ENCODE measurements at places on chromosomes 2 and 18.

GRCh38 chr2:101625387-101625786 lies 72.1 kb upstream of the MAP4K4 start:
- DNase-seq: no peak

DNA sequence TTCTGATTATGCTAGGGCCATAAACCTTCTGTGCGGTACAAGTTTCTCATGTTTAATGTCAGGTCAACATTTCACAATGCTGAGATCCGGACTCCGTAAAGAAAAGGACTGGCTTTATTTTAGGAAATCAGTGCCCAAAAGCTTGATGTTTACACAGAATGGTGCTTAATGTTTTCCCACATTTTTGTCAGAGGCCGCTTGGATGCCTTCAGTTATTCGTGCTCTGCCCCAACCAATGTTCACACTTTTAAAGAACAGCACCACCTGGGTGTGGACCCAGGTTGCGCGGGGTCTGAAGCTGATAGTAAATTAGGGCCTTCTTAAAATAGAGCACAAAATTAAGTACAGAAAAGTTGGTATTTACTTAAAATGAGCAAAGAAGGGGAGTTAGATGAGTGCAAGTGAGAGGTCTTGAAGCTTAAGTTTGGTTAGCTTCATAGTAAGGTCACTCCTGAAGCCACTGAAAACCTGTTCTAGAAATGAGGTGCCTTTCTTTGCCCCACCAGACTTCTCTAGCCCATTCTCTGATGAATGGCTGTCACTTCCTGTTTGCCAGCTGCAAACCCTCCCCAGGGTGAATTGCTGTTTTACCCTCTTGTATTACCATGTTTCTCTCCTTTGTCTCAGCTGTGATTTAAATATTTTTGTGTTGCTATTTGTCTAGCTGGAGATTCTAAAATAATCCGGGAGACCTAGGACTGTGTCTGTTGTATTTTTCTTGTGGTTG lies 20.5 kb downstream of the SLC3A1 start:
- peak; percentile 2 for DNase-seq

DNA sequence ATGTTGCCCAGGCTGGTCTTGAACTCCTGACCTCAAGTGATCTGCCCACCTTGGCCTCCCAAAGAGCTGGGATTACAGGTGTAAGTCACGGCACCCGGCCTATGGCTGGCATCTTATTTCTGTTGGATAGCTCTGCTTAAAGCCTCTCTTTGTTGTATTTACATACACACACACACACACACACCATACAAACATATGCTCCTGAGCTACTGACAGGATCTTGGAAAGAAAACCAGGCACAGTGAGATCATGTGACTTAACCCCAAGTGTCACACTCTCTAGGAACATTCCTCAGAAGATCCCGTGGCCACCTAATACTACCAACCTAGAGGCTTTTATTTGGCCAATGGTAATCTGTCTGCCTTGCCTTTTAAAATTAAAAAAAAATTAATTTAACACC lies 85.1 kb upstream of the HAAO start:
- DNase-seq: no peak

- no peak for DNase-seq
These were observed 838.1 kb upstream of the ACVR2A start for GRCh38 chr2:147006736-147007141.

- DNase-seq: peak; percentile 16
These were observed 3.2 kb upstream of the GPR155 start for GRCh38 chr2:174490051-174490450.

DNA sequence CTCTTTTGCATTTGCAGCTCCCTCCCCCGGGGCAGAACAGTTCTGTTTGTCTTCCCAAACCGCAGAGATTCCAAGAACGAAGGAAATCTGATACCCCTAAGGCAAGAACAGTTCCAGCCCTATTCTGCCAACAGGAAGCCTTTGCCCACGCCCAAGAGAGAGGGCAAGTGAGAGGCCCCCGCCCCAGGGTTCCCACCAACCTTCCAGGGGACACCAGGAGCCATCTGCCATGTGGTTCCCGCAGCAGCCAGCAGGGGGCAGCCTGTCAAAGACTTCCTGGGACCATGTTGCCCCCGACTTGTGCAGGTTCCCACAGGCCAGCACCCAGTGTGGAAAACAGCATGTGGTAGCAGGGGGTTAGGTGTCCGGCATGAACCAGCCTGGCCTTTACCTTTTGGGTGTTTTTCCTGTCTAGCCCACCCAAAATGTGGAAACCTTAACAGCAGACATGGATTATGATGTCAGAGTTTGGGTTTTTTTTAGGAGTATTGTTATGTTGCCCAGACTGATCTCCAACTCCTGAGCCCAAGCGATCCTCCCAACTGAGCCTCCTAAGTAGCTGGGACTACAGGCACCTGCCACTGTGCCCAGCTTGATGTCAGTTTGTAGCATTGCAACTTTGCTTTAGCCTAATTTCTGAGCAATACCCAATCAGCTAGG lies 21.7 kb upstream of the EFHD1 start:
- peak; percentile 68 for DNase-seq

DNA sequence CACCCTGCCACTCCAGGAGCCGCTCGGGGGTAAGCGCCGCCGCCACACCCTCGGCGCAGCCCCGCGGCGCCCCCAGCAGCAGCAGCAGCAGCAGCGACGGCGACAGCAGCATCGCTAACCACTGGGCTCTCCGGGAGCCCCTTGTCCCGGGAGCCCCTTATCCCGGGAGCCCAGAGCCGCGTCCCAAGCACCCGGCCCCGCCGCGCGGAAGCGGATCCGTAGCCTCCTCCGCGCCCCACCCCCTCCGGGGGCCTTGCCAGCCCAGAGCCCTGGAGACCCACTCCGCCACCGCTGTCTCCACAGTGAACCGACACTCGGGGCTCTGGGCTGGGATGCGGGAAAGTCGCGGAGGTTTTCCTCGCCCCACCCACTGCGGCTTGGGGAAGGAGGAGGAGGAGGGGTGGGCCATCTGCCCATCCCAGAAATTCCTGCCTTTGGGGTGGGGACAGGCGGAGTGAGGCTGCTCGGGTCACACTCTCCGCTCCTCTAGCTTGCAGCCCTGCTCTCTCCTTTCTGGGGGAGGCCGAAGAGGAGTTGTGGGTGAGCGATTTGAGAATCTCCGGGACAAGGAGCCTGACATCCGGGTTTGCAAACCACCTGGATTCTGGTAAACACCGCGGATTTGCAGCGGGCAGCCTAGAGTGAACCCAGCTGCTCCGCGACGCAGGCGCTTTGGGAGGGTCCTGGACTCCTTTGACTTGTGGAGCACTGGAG lies at the start of gene PLA2R1:
TSS of gene PLA2R1 (minus strand) at position 324 of the 714 bp plus-strand sequence. CDS start at position 112, 212 bp downstream.
- DNase-seq: no peak

GRCh38 chr2:217444932-217445331 lies 557.9 kb downstream of the TNS1 start:
- DNase-seq: no peak

- no peak for DNase-seq
These were observed 125.6 kb downstream of the AFF3 start for GRCh38 chr2:100016756-100017155.

DNA sequence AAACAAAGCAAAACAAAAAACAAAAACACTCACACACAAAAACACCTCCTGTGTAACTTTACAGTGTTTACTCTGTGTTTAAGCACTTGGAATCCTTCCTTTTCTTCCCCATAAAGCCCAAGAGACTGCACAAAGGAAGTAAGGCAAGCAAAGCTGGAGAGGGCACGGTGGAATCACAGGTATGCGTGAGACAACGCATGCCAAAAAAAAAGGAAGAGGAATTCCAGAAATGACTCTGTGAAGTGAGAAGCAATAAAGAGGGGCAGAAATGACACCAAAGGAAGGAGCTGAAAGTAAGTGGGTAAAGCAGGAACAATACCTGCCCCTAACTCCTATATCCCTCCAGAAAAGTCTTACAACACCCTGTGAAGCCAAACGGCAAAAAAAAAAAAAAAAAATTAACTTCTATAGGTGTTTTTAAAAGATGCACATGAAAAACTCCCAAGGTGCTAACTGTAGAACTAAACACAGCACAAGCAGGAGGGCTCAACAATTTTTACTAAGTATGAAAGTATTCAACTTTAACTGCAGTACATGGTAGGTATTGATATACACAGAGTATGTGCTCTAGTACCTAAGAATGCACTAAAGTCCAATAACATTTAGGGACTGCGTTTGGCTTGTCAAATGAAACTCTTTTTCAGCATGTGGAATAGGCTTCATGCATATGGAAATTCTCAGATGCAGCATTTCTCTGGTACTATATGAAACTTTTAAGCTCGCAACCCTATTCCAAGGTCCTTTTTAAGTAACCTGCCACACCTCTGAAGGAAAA lies 9.1 kb downstream of the RND3 start:
- DNase-seq: no peak

DNA sequence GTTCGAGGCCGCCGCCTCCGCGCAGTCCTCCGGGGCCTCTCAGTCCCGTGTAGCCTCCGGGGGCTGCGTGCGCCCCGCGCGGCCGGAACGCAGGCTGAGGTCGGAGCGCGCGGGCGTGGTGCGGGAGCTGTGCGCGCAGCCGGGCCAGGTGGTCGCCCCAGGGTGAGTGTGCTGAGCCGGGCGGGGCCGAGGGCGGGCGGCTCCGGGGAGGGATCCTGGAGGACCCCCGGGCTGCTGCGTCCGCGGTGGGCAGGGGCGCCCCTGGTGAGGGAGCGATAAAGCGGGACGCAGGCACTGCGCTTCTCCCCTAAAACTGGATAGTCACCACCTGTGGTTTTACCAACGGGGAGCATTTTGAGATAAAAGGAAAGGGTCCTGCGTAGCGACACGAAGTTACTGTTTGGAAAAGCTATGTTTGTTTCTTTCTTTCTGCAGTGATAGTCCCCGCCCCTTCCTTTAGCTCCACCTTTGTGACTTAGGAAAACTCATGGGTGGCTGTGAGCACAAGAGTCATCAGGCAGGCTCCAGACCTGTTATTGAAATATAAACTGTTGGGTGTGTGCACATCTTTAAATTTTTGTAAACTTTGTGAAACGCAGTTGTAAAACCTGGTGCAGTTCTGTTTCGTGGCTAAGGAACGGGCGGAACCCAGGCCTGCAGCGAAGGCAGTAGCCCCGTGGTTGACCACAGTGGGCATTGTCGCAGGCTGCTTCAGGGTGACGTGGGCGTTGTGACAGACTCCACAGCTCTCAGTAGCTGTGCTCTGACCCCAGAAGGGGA lies 687 bp downstream of the CTDP1 start:
- DNase-seq: peak; percentile 49

- no peak for DNase-seq
These were observed 137.6 kb upstream of the SPATS2L start for GRCh38 chr2:200168641-200169555.

DNA sequence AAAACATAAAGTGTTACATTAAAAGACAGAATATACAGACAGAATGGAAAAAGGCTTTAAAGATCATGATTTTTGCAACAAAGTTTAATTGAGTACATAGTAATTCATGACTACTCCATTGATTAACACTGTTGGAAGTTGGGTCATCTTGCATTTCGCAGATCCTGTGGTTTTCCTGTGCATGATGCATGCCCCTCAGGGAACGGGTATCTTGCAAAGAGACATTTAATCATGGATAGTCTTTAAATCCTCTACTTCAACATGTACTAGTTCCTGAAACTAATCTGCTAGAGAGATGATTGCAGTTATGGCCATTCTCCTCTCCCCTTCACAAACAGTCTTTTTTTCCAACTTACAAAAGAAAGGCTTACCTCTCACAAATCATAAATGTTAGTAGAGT lies 155.6 kb upstream of the DSEL start:
- DNase-seq: no peak

- no peak for DNase-seq
These were observed 12.8 kb upstream of the MAP3K20 start for GRCh38 chr2:173062801-173063200.

GRCh38 chr2:218991674-218992168 lies 1.5 kb downstream of the CRYBA2 start:
- no peak for DNase-seq

- DNase-seq: no peak
These were observed 25.3 kb downstream of the GNAL start for GRCh38 chr18:11714244-11714918.

DNA sequence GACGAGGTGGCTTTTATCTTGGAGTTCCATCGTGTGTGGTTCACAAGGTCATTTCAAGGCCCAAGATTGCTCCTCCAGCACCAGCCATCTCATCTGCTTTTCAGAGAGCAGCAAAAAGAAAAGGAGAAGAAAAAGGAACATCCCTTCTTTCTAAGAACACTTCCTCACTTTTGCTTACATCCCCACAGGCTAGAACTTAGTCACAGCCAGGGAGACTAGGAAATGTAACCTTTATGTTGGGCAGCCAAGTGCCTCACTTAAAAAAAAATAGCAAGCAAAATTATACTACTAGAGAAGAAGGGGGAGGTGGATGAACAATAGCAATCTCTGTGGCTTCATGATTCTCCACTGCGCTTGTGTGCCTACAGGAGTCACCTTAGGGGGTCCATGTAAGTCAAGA lies 141.8 kb downstream of the SMAD2 start:
- DNase-seq: no peak

GRCh38 chr2:137943678-137944347 lies 20.5 kb upstream of the HNMT start:
- DNase-seq: no peak

DNA sequence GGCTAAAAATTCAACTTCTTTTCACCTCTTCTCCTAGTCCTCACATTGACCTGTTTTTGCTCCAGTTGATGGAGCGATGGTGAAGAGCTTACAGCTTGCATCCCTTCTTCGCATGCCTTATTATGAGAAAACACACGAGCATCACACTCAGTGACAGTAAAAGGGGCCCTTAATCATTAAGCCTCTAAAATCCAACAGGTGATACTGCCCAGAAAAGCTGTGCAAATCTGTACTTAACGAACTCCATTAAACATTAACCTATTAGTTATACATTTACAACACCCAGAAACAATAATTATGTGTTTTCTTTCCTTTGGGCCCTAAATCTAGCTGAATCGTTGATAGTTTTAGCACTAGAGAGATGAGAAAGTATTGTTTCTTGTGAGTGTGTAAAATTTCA lies 54.8 kb downstream of the LAMA1 start:
- no peak for DNase-seq

DNA sequence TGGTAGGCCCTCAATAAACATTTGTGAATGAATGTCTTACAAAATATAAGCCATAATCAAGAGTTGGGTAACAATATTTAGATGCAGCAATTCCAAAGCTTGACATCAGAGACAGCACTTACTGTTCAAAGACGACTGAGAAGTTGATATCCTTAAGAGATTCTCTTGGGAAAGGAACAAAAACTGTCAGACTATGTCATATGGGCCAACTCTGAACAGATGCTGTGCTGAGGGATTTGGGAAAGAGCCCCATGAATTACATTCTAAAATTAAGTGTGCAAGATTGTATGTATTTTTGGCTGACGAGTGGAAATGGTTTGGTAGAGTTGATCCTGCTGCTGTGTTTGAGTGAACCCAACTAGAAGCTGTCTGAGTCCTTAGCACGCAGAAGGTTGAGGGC lies 250.7 kb upstream of the LINC00305 start:
- DNase-seq: no peak

GRCh38 chr18:78675231-78675630 lies 304.4 kb upstream of the SALL3 start:
- no peak for DNase-seq

Measured in CD4-positive, alpha-beta T cell treated with Interleukin-2 at 100 ng/mL for 4 hours (primary cell).